Hematopoietic multipotent progenitor cell (in vitro differentiated cells): ENCODE measurements at places on chromosomes 1 and 21.

GRCh38 chr1:187960125-187960638 is 1131.4 kb downstream of the PLA2G4A start:
- no peak for DNase-seq

- DNase-seq, result no peak
Measured at GRCh38 chr21:38196036-38196435, 60.8 kb upstream of the KCNJ15 start.

GRCh38 chr1:117534995-117535467 is 70.8 kb upstream of the TENT5C start:
- peak; percentile 31 for DNase-seq

DNA sequence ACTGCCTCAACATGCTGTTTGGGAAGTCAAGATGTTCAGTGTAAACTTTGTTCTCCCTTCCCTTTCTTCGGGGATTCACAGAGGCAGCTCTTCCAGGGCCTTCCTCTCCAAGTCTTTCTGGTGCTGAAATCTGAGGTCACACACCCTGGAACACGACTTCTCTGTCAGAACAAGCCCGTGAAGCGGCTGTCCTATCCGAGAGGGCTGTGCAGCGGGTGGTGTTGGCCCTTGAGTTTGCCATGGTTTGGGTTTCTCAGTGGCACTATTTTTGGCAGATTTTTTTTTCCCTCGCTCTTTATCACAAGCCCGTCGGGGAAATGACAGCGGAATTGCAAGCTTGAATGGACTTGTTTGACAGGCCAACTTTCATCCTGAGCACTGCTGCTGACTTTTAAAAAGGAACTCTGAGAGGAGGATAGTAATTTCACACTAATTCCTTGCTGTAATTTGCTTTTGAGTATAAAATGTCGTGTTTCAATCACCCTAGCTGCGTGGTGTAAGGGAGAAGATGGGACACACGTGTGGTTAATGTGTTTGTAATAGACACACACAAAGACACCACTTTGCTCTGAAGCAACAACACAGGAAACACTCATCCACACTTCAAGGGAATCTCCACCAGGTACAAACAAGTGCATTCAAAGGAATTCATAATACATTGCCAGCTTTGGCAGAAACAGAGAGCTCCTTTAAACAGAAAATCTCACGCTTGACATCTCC is 60.1 kb upstream of the TARBP1 start:
- no peak for DNase-seq

- no peak for DNase-seq
Measured at GRCh38 chr1:60988891-60989290, 93.5 kb upstream of the NFIA start.

GRCh38 chr1:119635811-119636390 is 12.2 kb downstream of the ZNF697 start:
- DNase-seq, result no peak

- DNase-seq, result no peak
Measured at GRCh38 chr1:55463814-55464475, 248.8 kb upstream of the USP24 start.

- DNase-seq, result no peak
Measured at GRCh38 chr1:84849357-84849975, 43.5 kb downstream of the LPAR3 start.

- no peak for DNase-seq
Measured at GRCh38 chr21:44925378-44925755, 4.7 kb upstream of the ITGB2 start.
